ENCODE measurements at places on chromosomes 3 and 15.

- peak; percentile 8 for DNase-seq
Observed at GRCh38 chr3:104604326-104605010, 762.2 kb upstream of the ALCAM start.

GRCh38 chr15:92586383-92586942 lies 69.1 kb downstream of the FAM174B start:
- no peak for DNase-seq

DNA sequence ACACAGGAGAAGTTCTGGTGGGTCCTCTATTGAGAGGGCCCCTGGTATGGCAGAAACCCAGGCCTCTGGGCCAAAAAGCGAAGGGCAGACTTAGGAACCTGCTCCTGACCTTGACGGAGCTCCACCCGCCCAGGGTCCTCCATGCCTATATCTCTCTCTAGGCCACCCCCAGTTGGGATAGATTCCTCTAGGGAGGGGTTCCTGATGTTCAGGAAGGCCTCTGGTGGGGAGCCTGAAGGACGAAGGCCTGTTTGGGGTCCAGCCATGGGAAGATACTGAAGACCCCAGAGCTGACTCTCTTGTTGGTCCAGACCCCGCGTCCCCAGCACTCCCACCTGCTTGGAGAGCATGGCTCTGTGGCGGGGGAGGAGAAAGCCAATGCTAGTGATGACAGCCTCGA lies 104.2 kb downstream of the CORO2B start:
- no peak for DNase-seq

DNA sequence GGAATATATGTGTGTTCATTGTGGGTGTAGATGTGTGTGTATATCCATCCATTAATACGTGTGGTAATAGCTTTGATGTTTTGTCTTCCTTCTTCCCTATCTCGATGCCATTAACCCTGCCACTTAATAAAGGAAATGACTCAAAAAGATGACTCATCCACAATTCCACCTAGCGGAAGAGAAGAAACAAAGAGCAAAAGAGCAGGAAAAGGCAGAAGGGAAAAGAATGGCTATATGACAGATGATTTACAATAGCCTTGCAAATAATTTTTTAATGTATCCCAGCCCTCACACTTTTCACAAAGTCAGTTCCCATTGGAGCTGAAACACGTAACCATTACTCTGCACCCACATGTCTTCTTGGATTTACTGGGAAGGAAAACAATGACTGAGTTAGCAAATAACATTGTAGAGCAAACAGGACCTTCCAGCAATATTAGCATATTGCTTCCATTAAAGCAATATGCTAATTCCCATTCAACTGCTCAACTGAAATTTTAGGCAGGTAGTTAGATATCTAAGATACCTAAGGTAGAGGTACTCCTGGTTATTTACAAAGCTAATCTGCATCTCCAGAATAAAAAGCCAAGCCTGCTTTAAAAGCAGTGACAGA lies 197.2 kb downstream of the KCNAB1 start:
- DNase-seq, result peak; percentile 75

- peak; percentile 6 for DNase-seq
Observed at GRCh38 chr15:25504307-25504706, 65.5 kb upstream of the UBE3A start.

DNA sequence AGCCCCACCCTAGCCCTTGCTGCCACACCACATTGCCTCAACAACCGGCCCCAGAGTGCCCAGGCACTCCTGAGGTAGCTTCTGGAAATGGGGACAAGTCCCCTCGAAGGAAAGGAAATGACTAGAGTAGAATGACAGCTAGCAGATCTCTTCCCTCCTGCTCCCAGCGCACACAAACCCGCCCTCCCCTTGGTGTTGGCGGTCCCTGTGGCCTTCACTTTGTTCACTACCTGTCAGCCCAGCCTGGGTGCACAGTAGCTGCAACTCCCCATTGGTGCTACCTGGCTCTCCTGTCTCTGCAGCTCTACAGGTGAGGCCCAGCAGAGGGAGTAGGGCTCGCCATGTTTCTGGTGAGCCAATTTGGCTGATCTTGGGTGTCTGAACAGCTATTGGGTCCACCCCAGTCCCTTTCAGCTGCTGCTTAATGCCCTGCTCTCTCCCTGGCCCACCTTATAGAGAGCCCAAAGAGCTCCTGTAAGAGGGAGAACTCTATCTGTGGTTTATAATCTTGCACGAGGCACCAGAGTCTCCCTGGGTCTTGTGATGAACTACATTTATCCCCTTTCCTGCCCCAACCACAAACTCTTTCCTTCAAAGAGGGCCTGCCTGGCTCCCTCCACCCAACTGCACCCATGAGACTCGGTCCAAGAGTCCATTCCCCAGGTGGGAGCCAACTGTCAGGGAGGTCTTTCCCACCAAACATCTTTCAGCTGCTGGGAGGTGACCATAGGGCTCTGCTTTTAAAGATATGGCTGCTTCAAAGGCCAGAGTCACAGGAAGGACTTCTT lies 39.1 kb downstream of the MESD start:
- no peak for DNase-seq

DNA sequence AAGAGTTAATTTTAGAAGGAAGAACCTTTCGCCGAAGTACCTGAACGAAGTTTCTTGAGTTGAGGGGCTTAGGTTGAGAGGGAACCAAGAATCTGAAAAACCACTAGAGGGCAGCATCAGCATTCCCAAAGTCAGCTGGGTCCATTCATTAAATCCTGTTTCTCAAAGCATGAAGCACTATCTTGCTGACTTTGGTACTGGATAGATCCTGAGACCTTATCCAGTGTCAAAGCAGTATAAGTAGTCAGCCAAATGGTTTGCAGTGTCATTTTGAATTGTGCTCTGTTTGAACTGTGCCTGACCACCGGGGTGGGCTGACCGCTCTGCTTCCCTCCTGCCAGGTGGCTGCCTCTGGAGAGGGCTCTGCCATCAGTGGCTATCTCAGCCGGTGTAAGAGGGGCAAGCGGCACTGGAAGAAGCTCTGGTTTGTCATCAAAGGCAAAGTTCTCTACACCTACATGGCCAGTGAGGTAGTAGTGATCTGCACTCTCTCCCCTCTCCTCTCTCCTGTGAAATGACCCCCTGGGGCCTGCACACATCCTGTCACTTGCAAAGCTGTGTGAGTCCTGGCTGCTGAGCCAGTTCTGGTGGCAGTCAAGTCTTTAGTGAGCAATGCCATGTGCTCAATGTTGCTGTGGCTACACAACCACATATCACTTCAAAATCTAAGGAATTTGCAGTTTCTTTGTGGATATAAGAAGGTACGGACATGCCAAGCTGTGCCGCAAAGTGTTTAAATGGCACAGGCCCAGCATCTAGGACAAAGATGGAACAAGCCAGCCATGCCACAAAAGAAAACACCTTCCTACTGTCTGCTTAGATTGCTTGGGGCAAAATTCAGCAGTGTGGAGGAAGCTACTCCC lies 21.4 kb upstream of the NR2C2 start:
- DNase-seq, result peak; percentile 61

- no peak for DNase-seq
Observed at GRCh38 chr3:8170971-8171508, 330.6 kb upstream of the LMCD1 start.

- DNase-seq, result no peak
Observed at GRCh38 chr3:177201700-177202397, 4.6 kb upstream of the TBL1XR1 start.
